ENCODE measurements at places on chromosomes 2 and 18.

GRCh38 chr18:48024009-48024512, 93.6 kb upstream of the SMAD2 start:
- no peak for DNase-seq

GRCh38 chr2:156687715-156688114, 251.5 kb downstream of the GPD2 start:
- DNase-seq: no peak

DNA sequence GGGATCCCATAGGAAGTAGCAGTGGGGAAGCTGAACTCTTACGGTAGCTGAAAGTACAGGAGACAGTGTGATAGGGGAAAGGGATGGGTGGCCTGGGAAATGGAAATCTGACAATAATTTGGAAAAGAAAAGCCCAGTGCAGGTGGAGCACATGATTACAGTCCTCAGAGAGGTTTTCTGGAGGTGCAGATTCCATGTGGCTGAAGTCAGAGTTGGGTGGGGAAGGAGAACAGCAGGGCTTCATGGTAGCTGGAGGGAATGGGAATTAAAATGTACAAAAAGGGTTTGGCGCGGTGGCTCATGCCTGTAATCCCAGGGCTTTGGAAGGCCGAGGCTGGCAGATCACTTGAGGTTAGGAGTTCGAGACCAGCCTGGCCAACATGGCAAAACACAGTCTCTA, 12.2 kb downstream of the HRH4 start:
- DNase-seq: no peak

DNA sequence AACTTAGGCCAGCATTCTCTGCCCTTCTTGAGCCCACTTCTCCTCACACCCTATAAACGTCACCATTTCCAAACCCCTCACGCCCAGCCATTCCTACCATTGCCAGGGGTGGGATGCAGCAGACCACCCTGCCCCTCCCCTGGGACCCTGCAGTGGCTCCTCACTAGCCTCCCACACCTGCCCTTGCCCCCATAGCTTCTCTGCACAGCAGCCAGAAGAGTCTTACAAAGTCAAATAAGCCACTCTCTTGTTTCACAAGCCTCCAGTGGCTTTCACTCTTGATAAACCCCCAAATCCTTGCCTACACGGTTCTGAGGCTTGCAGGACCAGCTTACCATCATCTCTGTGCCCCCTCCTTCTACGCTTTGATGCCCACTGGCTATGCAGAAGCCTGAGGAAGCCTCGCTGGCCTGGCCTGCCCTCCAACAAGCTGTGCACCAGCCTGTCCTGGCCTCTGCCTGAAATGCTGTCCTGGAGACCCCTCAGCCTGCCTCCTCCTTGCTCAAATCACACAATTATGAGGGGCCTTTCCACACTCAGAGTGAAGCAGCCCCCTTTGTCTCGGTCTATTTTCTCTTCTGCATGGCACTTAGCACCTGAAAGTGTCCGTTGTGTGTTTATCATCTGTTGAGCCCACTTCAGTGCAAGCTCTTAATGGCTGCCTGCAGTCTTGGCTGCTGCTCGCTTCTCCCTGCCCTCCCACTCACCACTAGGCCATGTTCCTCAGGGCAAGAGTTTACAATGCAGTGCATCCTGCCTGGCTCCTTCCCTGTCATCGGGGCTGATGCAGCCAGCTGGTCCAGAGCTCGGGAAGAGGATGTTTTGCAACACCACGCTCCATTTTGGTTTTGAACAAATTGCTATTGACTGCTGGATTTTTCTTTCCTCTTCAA, 82.6 kb upstream of the RGPD5 start:
- DNase-seq: no peak

DNA sequence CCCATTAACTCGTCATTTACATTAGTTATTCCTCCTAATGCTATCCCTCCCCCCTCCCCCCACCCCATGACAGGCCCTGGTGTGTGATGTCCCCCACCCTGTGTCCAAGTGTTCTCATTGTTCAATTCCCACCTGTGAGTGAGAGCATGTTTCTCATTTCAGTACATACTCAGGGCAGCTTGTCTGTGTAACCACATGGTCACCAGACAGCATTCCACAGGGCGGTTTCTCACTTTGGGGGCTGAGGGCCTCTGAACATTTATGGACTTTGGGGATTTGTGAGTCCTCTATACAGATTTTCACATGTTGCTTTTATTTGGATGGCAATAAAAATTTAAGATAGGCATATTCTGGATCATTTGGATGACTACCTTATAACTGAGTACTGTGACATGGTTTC, 84.0 kb downstream of the LYPD6B start:
- DNase-seq: no peak

- DNase-seq: no peak
Measured at GRCh38 chr2:134139611-134140010, 114.3 kb upstream of the MGAT5 start.

- DNase-seq: peak; percentile 16
Measured at GRCh38 chr2:120675460-120676130, 60.1 kb upstream of the GLI2 start.

GRCh38 chr2:59190518-59190917, 949.4 kb upstream of the FANCL start:
- no peak for DNase-seq

DNA sequence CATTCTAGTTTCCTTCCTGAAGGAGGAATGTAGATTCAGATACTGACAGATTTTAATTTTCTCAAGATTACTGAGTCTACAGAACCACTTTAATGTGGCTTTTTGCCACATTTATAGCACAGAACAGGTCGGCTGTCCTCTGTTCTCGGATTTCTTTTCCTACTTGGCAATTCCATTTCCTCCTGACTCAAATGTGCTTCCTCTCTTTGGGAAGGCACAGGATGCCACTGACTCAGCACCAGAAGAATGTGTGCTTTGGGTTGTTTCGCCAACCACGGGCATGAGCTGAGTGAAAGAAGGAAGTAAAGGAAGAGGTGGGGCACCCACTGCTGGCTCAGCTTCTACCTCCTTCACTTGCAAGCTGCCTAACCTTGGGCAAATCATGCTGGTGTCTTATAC, 970.6 kb upstream of the ACVR2A start:
- no peak for DNase-seq

DNA sequence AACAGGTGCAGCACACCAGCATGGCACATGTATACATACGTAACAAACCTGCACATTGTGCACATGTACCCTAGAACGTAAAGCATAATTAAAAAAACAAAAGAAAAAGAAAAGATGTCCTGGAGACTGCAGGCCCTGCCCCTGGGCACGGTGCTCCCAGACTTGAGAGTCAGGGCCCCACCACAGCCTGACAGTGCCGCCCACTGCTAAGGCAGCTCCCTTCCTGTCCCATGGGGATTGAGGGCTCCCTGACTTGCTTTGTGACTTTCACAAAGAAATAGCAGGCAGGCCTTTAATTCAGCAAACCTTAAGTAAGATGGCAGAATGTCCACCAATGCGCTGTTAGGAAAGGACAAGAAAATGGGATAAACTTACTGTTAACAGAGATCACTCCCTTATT, 116.8 kb downstream of the NDUFA10 start:
- DNase-seq: no peak

- no peak for DNase-seq
Measured at GRCh38 chr2:120498121-120498520, 152.2 kb downstream of the INHBB start.

- DNase-seq: no peak
Measured at GRCh38 chr18:77548790-77549420, 299.3 kb downstream of the GALR1 start.

- no peak for DNase-seq
Measured at GRCh38 chr18:78006006-78006773, 756.5 kb downstream of the GALR1 start.

DNA sequence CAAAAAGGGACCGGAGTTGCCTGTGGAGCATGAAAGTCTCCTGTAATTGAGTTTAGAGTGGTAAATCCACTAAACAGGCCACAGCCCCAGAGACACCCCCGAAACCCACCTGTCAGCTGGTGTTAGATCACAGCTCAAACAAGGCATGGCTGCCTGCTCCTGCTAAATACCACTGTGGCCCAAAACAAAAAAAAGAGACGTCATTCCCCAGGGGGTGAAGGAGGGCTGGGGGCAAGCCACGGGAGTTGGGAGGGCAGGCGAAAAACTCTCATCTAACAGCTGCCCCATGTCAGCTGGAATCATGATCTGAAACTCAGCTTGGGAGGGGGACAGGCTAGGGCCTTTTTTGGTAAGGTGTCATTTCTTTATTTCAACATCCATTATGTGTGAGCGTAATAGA, 42.5 kb upstream of the LRPPRC start:
- DNase-seq: no peak

- no peak for DNase-seq
Measured at GRCh38 chr2:161798027-161798426, 173.8 kb downstream of the SLC4A10 start.

- DNase-seq: no peak
Measured at GRCh38 chr2:166891727-166892126, 3.4 kb downstream of the XIRP2 start.

- no peak for DNase-seq
Measured at GRCh38 chr2:151552287-151552686, 142.6 kb downstream of the RIF1 start.

GRCh38 chr2:197515315-197515738, 539 bp upstream of the MOB4 start:
- no peak for DNase-seq

GRCh38 chr2:241514553-241514952, 6.2 kb upstream of the STK25 start:
- no peak for DNase-seq

GRCh38 chr2:200944467-200945394, 18.7 kb downstream of the ORC2 start:
- DNase-seq: peak; percentile 31

DNA sequence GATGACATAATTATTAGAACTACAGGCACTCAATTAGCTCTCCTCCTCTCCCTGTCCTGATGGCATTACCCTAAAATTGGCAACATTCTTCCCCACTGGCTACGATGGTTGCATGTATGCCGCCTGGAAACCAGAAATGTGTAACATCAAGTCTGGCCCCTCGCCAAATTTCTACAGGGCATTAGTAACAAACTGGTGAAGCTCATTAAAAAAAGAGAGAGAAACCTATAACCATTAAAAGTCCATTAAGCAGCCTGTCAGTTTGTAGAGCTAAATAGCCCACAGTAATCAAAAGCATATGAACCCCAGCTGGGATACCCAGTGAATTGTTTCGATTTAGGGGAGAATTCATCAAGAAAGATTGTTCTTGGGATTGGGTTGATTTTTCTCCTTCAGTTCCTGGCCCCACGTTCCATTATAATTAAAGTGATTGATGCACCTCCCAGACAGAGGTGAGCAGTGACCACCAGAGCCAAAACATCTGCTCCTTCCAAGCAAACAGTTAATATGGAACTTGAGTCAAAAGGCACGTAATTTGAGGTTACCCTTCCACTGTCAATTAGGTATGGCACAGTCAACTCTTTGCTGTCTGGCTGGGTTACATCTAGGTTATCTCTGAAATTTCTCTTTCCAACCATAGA, 208.6 kb downstream of the C1D start:
- no peak for DNase-seq

GRCh38 chr2:120876526-120877280, 141.0 kb downstream of the GLI2 start:
- DNase-seq: no peak

DNA sequence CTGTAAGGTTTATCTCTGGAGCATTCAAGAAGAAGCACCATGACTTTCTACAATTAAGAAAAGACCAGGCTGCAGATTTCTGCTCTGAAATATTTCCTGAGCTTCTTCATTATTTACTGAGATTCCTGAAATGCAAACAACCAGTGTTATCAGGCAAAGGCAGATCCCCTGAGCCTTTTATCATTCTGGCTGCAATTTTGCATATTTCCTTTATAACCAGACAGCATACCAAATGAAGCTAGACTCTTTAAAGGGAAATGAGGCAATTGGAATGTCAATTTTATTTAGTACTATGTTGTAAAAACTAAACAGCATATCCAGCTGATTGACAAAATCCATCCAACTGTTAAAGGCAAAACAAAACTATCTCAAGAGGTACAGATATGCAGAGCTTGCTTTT, 372.5 kb downstream of the RIT2 start:
- DNase-seq: no peak

DNA sequence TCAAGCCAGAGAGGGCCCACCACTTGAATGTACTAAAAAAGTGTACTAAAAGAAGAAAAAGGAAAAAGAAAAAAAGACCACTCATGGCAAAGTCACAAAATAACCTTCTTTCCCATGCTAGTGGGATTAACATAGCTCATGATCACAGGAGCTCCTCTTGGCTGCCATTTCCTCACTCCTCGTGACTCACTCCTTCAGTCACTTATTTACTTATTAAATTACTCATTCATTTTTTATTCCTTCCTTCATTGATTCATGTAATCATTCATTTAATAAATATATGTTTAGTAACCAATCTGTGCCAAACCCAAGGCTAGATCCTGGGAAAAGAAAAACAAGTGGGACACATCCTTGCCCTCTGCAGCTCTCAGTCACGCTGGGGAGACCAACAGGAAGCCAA, 300.5 kb downstream of the INSIG2 start:
- DNase-seq: no peak

- DNase-seq: no peak
Measured at GRCh38 chr18:41075212-41075611, 879.8 kb upstream of the PIK3C3 start.

- no peak for DNase-seq
Measured at GRCh38 chr2:28475088-28475595, 20.7 kb upstream of the PLB1 start.

DNA sequence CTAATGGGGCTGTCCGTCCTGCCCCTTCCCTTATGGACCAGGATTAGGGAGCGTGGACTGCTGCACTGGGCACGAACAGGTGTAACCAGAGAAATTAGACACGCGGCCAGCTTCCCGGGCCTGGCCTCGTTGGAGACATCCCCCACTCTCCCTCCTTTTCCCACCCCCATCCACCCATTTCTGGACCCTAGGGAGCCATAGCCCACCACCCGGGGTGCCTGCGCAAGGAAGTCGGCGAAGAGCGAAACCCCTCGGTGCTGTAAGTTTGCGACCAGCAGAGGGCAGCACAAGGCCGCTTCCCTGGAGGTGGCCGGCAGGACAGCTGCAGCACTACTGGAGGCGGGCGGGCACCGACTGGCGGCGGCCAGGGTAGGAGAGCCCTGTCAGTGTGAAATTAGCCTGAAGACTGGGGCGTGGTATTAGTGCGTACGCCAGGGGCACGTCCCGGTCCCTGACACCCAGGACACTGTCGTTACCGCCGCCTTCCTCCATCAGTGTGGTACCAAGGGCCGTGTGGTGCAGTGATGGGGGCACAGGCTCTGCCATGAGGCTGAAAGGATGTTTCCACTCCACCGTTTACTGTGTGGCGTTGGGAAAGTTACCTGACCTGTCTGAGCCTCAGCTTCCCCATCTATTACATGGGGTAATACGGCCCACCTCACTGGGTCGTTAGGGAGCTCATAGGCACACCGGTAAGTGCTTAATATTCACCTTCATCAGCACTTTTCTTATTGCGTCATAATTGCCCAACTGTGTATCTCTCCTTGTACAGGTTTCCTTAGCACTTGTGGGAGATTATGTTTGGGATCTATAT, 36.0 kb upstream of the CD207 start:
- peak; percentile 74 for DNase-seq

- DNase-seq: no peak
Measured at GRCh38 chr2:67268797-67269196, 128.3 kb upstream of the ETAA1 start.

All from CD4-positive, alpha-beta T cell treated with Interleukin-15 for 4 hours (primary cell).